ENCODE measurements at places on chromosomes 6 and 20.

- no peaks in the 10 kb centered on the region for H3K36me3 ChIP-seq
- no peaks in the 10 kb centered on the region for H3K4me1 ChIP-seq
- no peak for DNase-seq
- no peaks in the 10 kb centered on the region for H3K27me3 ChIP-seq
- no peak overlapping the region for H3K27ac ChIP-seq
Measured at GRCh38 chr6:3405679-3406078, 51.2 kb downstream of the SLC22A23 start.

DNA sequence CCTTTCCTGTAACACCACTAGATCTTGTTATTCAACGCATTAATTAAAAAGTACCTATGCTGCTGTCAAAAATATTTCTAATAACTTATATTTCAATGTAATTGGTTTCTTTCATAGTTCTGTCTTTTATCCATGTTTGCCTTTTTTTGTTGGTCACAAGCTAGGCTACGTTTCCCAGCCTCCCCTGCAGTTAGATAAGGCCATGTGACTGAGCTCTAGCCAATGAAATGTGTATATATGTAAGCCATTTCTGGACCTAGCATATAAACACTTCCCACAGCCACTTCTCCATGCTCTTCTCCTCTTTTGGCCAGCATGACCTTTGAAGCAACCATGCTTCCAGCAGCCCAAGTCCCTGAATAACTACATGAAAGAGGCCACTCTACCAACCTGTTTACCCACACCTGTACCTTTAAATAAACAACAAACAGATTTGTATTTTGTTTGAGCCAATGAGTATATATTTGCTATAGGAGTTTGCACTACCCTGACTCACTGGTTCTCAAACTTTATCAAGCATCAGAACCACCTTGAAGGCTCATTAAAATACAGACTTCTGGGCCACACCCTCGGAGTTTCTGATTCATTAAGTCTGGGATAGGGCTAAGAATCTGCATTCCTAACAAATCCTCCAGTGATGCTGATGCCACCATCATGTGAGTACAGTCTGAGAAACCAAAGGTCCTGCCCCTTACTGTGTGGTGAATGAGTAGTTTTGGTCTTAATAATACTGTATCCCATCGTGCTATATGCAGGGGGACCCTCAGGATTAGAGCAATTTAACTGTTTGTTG, 45.6 kb upstream of the BEND6 start:
- H3K4me3 ChIP-seq, result no peak overlapping the region
- no peak overlapping the region for H3K27ac ChIP-seq
- DNase-seq, result no peak
- H3K36me3 ChIP-seq, result no peaks in the 10 kb centered on the region
- no peaks in the 10 kb centered on the region for H3K4me1 ChIP-seq
- no peaks in the 10 kb centered on the region for H3K27me3 ChIP-seq

- DNase-seq, result no peak
- no peaks in the 10 kb centered on the region for H3K27me3 ChIP-seq
- no peak overlapping the region for H3K4me3 ChIP-seq
Measured at GRCh38 chr6:99297415-99297814, 52.1 kb downstream of the FAXC start.

- H3K27me3 ChIP-seq, result no peaks in the 10 kb centered on the region
- H3K4me3 ChIP-seq, result no peak overlapping the region
- no peaks in the 10 kb centered on the region for H3K4me1 ChIP-seq
- no peak overlapping the region for H3K27ac ChIP-seq
Measured at GRCh38 chr6:42195415-42195814, 659 bp upstream of the GUCA1B start.

- H3K36me3 ChIP-seq, result no peaks in the 10 kb centered on the region
- H3K4me3 ChIP-seq, result no peak overlapping the region
- no peaks in the 10 kb centered on the region for H3K27me3 ChIP-seq
- peaks cover 5% of the 10 kb centered on the region for H3K4me1 ChIP-seq
- DNase-seq, result no peak
Measured at GRCh38 chr6:39555136-39555535, 170.1 kb downstream of the KIF6 start.

GRCh38 chr6:2770171-2770570, 5.0 kb downstream of the WRNIP1 start:
- H3K36me3 ChIP-seq, result no peaks in the 10 kb centered on the region
- no peak overlapping the region for H3K27ac ChIP-seq
- peak overlapping the region; percentile 28 for H3K4me3 ChIP-seq
- H3K4me1 ChIP-seq, result peaks cover 38% of the 10 kb centered on the region
- no peaks in the 10 kb centered on the region for H3K27me3 ChIP-seq
- DNase-seq, result no peak

- no peak overlapping the region for H3K27ac ChIP-seq
- no peak overlapping the region for H3K4me3 ChIP-seq
- H3K36me3 ChIP-seq, result no peaks in the 10 kb centered on the region
- no peaks in the 10 kb centered on the region for H3K27me3 ChIP-seq
- DNase-seq, result no peak
Measured at GRCh38 chr6:44243345-44243744, 3.6 kb upstream of the HSP90AB1 start.

- no peak overlapping the region for H3K4me3 ChIP-seq
- H3K36me3 ChIP-seq, result no peaks in the 10 kb centered on the region
- H3K27ac ChIP-seq, result no peak overlapping the region
Measured at GRCh38 chr20:38873050-38873581, 53.1 kb upstream of the FAM83D start.

GRCh38 chr20:40323361-40323794, 365.7 kb downstream of the MAFB start:
- no peaks in the 10 kb centered on the region for H3K4me1 ChIP-seq
- H3K36me3 ChIP-seq, result no peaks in the 10 kb centered on the region
- no peak overlapping the region for H3K27ac ChIP-seq
- no peak for DNase-seq
- no peaks in the 10 kb centered on the region for H3K27me3 ChIP-seq

- H3K36me3 ChIP-seq, result no peaks in the 10 kb centered on the region
- no peak overlapping the region for H3K27ac ChIP-seq
- H3K27me3 ChIP-seq, result no peaks in the 10 kb centered on the region
- H3K4me1 ChIP-seq, result no peaks in the 10 kb centered on the region
- no peak for DNase-seq
- H3K4me3 ChIP-seq, result no peak overlapping the region
Measured at GRCh38 chr6:105790635-105791034, 295.5 kb upstream of the PRDM1 start.

DNA sequence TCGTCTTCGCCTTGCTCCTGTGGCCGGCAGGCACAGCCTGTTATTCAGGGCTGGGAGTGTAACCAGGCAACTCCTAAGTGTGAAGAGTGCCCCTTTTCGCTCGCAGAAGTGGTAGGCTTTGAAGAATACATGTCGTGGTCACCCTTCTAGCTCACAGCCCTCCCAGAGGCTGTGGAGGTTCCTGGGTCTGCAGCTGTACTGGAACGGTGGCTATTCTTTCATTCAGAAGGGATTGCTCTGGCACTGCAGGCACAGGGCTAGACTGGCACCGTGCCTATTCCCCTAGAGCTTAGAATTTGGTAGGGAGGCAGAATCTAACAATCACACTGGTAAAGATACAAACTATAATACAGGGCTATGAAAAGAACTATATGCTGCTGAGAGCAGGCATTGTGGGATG, 1.1 kb upstream of the SRSF12 start:
- DNase-seq, result no peak
- H3K36me3 ChIP-seq, result no peaks in the 10 kb centered on the region
- peaks cover 7% of the 10 kb centered on the region for H3K4me1 ChIP-seq
- H3K27me3 ChIP-seq, result no peaks in the 10 kb centered on the region
- no peak overlapping the region for H3K4me3 ChIP-seq
- no peak overlapping the region for H3K27ac ChIP-seq

- DNase-seq, result no peak
- no peaks in the 10 kb centered on the region for H3K36me3 ChIP-seq
- no peaks in the 10 kb centered on the region for H3K27me3 ChIP-seq
- no peak overlapping the region for H3K27ac ChIP-seq
Measured at GRCh38 chr20:12371990-12372389, 454.3 kb downstream of the BTBD3 start.

DNA sequence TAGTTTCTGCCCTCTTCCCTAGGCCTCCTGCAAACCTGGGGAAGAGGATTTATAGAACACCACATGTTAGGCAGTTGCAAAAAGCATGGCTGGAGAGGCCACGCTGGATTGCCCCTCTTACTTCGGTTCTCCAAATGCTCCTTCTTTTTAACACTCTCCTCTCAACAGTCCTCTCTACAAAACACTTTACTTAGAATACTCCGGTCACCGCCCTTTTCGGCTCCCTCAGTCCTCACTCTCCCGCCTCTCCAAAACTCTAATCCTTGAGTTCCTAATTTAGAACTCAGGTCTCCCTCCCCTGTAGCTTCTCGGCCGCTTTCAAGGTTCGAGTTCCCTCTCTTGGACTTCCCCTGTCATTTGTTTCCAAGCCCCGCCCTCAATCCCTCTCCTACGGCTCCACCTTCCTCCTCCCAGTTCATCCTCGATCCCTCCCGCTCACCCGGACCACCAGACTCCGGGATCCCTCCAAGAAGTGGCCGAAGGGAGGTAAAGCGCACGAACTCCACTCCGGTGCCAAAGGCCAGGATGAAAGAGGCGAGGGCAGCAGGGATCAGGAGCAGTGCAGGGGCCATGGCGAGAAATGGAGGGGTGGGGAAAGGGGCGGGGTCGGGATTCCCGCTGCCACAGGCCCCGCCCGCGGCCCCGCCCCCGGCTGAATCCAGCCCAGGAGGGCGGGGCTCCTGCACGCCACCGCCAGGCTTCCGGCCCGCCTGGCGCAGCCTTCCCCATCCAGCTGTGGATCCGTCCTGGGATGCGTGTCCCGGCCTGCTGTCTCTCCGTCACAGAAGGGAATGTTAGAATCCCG, at the start of gene NRM:
Gene NRM, minus strand, starts transcription at position 582 of the 805 bp plus-strand sequence. Its CDS starts 10 bp downstream, at position 572.
- peak within 1 kb of the TSS; percentile 99 for H3K27ac ChIP-seq
- no peaks in the 10 kb centered on the region for H3K27me3 ChIP-seq
- DNase-seq, result peak; percentile 46
- H3K4me1 ChIP-seq, result peaks cover 31% of the 10 kb centered on the region

DNA sequence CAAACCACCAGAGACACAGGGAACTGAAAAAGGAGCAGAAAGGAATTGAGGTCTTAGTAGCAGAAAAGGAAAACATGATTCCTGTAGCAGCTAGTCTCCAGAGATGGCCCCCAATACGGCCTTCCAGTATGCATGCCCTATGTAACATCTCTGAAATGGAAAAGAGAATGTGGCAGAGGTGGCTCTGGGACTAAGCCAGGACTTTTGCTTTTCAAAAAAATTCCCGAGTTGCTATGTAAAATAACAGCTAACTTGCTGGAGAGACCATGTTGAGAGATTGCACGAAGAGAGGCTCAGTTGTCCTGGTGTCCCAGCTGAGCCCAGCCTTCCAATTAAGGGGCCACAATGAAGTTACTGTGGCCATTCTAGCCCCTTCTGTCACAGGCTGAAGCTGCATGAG, 27.7 kb downstream of the IL20RA start:
- H3K27me3 ChIP-seq, result no peaks in the 10 kb centered on the region
- H3K27ac ChIP-seq, result no peak overlapping the region
- no peak for DNase-seq
- no peaks in the 10 kb centered on the region for H3K4me1 ChIP-seq

GRCh38 chr6:22102671-22103070, 194.2 kb downstream of the PRL start:
- H3K27me3 ChIP-seq, result no peaks in the 10 kb centered on the region
- no peak for DNase-seq
- H3K4me3 ChIP-seq, result no peak overlapping the region
- H3K36me3 ChIP-seq, result no peaks in the 10 kb centered on the region

GRCh38 chr6:56849896-56850295, 105.0 kb upstream of the BEND6 start:
- no peaks in the 10 kb centered on the region for H3K4me1 ChIP-seq
- H3K27me3 ChIP-seq, result no peaks in the 10 kb centered on the region
- H3K36me3 ChIP-seq, result no peaks in the 10 kb centered on the region
- no peak for DNase-seq

DNA sequence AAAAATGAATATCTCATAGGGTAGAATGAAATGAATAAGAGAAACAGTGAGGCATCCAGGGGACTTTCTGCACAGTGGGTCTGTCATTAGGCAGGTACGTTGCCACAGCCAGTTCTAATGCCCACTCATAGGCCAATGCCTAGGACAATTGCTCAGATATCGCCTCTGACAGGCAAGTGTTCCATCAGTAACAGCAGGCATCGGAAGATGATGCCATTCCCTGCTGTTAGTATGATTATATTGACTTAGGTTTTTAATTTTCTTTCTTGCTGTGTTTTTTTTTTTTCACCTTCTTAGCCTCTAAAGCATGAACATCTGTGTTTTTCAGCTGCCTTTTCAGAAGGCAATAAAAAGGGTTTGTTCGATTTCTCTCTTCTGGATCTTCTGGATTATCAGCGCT, 90.7 kb downstream of the PRL start:
- no peaks in the 10 kb centered on the region for H3K4me1 ChIP-seq
- H3K36me3 ChIP-seq, result no peaks in the 10 kb centered on the region
- DNase-seq, result no peak
- H3K4me3 ChIP-seq, result no peak overlapping the region

DNA sequence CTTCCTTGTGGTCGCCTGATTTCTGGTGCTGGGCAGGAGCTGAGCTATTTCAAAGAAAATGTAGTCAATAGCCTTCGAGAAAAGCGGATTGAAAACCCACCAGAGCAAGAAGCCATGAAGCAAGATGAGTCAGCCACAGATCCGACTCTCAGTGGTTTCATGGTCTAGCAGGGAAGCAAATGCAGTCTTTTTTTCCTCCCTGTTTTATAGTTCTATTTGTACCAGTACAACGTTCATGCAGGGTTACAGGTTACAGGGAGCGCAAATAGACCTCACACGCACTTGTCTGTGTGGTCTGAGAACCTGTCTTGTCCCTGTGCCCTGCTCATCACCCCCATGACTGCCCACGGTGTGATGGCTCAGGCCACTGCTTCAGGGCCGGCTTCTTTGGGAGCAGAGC, 309.8 kb upstream of the SUPT3H start:
- DNase-seq, result no peak
- no peak overlapping the region for H3K27ac ChIP-seq
- no peaks in the 10 kb centered on the region for H3K4me1 ChIP-seq
- H3K27me3 ChIP-seq, result no peaks in the 10 kb centered on the region
- H3K4me3 ChIP-seq, result no peak overlapping the region

GRCh38 chr6:16822975-16823717, 61.9 kb upstream of the ATXN1 start:
- H3K27ac ChIP-seq, result no peak overlapping the region
- H3K27me3 ChIP-seq, result no peaks in the 10 kb centered on the region
- no peaks in the 10 kb centered on the region for H3K36me3 ChIP-seq
